ENCODE measurements at places on chromosomes 2 and 18.

GRCh38 chr2:1642066-1642861, 102.1 kb downstream of the PXDN start:
- peak; percentile 72 for DNase-seq

GRCh38 chr2:232772531-232772930, 3.8 kb downstream of the KCNJ13 start:
- no peak for DNase-seq

DNA sequence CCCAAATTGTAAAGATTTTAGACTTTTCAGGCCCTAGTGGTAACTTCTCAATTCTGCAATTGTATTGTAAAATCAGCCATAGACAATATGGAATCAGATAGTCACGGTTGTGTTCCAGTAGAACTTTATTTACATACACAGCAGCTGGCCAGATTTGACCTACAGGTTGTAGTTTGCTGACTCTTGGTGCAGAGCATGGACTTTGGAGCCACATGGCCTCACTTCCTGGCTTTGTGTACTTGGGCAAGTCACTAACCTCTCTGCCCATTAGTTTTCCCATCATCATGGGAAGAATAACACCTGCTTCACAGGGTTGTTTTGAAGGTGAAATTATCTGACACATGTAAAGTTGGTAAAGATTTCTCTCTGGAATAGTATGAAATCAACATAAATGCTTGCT, 147.6 kb downstream of the TMEM200C start:
- no peak for DNase-seq

DNA sequence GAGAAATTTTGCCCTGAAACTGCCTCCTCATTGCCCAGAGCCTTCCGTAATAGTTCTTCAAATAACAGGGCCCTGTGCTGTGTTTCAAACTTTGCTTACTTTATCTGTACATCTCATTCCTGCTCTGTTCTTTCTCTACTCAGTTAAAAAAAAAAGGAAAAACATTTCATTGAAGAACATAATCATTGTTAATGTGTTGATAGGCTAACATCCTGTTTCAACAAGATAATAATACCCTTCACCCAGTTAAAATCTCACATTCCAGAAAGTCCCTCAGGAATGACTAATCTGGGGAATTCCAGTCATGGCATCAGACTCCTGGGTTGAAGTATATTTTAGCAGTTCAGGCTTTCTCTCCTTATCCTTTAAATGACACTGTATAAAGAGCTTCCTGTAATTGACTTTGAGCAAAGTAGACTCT, 45.6 kb upstream of the ITGAV start:
- DNase-seq: no peak

GRCh38 chr2:69007169-69007568, 5.8 kb upstream of the ANTXR1 start:
- no peak for DNase-seq

GRCh38 chr2:151095463-151095862, 166.2 kb downstream of the RBM43 start:
- DNase-seq: no peak

DNA sequence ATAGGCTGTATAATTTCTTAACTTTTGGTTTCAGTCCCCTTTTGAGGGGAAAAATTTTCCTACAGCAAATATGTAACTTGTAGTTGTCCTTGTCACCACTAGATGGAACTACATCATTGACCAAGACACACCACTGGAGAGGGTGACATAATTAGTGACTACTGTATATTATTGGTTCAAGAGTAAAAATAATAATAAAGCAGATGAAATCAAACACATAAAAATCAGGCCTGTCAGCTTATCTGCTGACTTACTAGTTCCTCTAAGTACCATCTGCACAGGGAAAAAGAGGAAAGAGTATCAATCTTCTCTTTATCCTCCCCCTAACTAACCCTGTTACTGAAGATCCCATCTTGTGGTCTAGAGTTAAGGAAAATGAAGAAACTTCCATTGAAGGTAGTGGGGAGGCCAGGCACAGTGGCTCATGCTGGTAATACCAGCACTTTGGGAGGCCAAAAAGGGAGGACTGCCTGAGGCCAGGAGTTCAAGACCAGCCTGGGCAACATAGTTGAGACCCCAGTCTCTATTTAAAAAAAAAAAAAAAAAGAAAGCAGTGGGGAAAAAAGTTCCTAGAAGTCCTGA, 29.6 kb upstream of the ENOSF1 start:
- no peak for DNase-seq

- no peak for DNase-seq
Measured at GRCh38 chr2:47223980-47224379, 68.9 kb upstream of the STPG4 start.

DNA sequence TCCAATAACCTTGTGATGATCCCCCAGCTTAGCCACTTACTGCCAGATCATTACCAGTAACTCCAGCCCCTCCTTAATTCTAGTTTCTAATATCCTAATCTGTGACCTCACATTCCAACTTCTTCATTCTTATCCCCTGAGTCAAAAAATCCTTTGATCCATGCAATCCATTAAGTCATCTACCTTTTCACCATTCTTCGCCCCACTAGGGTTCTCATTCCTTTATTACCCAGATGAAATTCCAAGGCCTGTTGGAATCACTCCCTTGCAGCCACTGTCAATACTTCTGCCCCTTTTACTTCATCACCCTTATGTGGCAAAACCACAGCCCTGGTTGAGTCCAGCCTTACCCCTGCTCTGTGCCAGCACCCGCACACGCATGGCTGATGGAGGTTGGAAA, 20.3 kb upstream of the IL36G start:
- DNase-seq: no peak

- DNase-seq: no peak
Measured at GRCh38 chr2:63041592-63041991, 9.0 kb upstream of the OTX1 start.

GRCh38 chr2:10402062-10402585, 46.0 kb downstream of the ODC1 start:
- no peak for DNase-seq

DNA sequence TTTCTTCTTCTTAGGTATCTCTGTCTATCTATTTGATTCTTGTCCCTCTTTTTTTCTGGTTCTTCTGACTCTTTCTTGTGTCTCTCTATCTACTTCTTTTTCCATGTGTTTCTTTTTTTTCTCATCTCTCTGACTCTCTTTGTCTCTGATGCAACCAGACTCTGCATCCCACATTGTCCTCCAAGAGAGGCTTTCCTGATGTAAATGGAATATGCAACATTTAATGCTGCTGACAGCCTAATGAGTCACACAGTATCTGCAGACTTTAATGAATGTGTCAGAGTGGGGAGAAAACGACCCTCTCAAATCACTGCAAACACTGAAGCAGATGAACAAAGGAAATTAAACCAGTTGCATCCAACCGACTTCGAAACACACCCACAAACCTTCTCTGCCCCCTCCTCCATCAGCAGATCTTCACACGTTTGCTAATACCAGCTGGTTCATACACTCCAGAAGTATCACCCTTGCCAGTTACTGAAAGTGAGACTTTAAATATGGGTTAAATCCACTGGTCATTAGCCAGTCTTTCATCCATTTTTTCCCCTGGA, 351.5 kb downstream of the TXNL1 start:
- DNase-seq: no peak

- no peak for DNase-seq
Measured at GRCh38 chr2:15154297-15154696, 406.8 kb downstream of the NBAS start.

- DNase-seq: no peak
Measured at GRCh38 chr18:33161131-33161530, 279.4 kb downstream of the CCDC178 start.

DNA sequence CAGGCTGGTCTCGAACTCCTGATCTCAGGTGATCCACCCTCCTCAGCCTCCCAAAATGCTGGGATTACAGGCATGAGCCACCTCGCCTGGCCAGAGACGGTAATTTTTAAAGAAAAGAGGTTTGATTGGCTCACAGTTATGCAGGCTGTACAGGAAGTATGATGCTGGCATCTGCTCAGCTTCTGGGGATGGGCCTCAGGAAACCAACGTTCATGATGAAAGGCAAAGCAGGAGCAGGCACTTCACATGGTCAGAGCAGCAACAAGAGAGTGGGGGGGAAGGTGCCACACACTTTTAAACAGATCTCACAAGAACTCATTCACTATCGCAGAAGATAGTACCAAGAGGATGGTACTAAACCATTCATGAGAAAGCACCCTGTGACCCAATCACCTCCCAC, 38.0 kb upstream of the GPD2 start:
- no peak for DNase-seq

DNA sequence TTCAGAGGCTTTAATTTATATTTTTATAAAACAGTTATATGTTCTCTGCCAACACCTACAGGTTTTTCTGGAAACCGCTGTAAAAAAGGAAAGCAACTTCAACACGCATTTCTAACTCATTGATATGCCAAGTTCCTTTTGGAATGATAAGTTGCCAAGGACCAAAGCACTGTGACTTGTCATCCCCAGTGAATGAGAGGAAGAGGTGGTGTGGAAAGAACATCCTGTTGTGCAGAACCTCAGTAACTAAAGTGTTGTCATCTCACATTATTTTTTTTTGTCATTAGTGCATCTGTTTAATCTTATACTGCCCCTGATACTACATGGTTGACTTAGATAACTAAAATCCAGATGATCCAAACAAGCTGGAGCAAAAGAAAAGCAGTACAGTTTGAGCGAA, 96.0 kb upstream of the NEUROD1 start:
- DNase-seq: no peak

DNA sequence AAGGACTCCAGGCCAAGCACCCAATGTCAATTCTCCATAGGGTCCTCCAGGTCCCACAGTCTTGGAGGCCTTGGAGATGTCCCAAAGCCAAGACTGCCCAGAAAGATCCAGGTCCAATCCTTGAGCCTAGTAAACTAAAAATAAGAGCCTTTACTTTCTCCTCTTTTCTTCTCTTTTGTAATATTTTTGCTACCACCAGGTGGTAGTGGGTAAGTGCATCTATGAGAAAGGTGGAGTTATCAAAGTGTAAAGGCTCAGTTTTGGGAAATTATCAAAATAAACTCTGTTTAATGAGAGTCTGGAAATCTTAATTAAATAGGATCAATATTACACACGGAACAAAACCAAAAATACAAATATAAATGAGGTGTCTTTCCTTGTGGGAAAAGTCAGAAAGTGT, 276.4 kb downstream of the ALK start:
- no peak for DNase-seq

- no peak for DNase-seq
Measured at GRCh38 chr2:113848758-113849415, 41.0 kb upstream of the ACTR3 start.

- no peak for DNase-seq
Measured at GRCh38 chr2:46983065-46983801, 67.6 kb upstream of the MCFD2 start.

DNA sequence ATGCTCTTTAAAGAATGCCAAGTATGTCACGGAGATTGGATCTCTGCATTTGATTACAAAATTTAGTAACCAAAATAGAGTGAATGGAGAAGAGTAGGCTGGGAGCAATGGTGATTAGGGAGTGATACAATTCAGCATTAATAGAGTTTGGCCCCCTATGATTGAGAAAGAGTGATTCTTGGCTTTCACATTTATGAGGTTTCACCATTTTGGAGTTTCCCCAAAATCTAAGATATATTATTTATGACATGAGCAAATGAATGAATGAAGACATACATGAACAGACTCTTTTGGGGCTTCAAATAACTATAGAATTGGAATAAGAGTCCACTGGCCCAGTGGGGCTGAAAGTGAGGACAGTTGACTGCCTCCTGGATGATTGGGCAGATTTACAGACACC, 255.2 kb downstream of the LPIN1 start:
- no peak for DNase-seq

DNA sequence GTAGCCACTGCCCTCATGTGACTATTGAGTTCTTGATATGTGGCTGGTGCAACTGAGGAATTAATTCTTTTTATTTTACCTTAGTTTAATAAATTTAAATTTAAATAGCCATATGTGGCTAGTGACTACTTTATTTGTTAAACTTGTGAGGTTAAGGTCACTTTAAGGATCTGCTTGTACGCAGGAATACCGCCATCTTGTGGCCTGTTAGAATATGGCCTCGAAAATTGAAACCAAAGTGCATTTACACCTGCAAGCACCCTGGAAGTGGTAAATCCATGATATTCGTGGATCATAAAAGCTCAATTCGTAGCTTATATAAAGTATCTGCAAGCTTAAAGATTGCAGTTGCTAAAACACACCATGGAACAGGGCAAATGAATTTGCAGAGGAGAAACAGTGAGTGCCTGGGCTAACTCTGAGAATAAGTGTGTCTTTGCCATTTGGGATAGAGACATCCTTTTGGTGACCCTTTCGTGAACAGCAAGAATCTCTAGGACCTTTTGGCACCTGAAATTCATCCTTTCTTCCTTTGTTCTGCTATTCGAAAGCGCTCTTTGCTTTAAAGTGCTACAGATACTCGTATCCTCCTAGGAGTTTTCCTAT, 59.9 kb upstream of the REG3A start:
- DNase-seq: no peak

DNA sequence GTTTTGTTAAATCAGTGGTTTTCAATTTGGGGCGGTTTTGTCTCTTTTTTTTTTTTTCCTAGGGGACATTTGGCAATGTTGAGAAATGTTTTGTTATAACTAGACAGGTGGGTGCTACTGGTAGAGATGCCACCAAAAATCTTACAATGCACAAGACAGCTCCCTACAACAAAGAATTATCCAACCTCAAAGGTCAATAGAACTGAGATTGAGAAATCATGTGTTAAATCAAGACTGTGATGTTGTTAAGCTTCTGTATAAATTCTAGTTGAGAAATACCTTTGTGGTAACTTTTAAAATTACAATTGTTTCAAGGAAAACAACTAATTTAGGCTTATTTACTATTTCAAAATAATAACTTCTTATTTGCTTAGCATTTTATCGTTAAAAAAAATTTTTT, 9.4 kb upstream of the SPOPL start:
- DNase-seq: no peak
